ENCODE measurements at places on chromosomes 1 and 21. TPM values are rescaled to one million over a fixed set of nuclear protein-coding genes. Genes with fewer than 3 reads are reported as not detected.

JAM2 gene
- total RNA-seq, result 0.43 TPM

DNA sequence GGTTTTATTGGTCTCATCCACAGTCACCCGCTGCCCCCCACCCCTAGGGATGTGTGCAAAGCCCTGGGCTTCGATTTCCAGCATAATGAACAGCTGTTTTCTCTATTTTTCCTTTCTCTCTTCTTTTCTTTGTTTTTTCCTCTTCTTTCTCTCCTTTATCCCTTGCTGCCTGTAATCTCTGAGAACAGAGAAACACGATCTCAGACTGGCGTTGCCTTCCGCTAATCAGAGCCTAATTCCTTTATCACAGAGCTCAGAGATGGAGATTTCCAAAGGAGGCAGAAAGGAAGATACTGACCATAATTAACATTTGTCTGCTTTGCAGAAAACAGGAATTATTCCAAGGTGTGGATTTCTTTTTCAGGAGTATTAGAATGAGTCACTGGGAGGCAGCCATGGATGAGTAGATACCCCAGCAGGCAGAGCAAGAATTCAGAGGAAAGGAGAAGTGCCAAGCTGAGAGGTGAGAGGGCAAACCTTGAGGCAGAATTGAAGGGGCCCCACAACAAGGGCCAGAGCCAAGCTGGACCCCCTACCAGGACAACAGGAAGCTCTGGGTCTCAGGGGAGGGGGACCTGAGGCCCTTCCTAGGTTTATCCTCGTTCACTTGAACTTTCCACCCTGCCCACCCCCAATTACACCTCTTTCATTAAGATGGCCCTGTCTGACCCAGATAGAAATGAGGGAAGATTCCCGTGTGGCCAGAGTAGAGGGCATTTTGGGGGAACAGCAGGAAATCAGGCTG lies 33.3 kb downstream of the MATN1 start:
- DNase-seq, result no peak

- DNase-seq, result no peak
Observed at GRCh38 chr1:23423415-23424292, 894 bp downstream of the TCEA3 start.

DNA sequence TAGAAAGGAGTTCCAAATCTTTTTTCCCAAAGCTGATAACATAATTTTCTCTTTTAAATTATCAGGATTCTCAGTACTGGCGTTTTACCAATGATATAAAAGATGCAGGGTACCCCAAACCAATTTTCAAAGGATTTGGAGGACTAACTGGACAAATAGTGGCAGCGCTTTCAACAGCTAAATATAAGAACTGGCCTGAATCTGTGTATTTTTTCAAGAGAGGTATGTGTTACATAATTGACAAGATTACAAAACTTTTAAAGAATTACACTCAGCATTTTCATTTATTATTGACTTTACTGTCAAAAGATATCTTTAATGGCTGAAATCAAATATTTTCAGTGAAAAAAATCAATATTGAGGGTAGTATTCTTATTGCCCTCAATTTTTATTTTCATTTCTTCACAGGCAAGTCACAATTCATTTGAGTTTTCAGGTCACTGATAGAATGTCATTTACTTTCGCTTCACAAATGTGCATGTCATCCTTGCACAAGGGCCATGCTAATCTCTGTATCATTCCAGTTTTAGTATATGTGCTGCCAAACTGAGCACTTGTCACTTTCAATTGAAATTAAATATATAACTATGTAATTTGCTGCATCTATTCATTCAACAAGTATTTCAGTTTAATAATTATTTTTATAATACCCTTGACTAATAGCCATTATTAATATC lies 63.5 kb downstream of the TPR start:
- DNase-seq, result no peak

DNA sequence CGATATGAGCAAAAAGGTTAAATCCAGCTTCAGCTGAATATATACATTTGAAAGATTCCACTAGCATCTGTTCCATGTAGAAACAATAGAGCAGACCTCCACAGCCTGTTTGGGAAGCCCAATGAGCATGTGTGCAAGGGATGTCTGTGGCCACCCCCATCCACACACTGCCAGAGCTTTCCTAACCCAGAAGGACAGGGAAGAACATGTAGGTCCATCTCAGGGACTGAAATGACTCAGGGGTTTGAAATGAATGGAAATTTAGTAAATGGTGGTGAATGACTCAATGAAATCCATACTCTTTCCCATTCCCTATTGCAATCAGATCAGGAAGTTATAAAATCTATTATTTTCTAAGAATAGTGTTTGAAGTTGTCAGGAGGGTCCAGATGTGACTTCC lies 397.2 kb downstream of the DUSP10 start:
- DNase-seq, result no peak

Measured in T-cell (primary cell).